Activated CD4-positive, alpha-beta T cell treated with anti-CD3 and anti-CD28 coated beads for 36 hours (primary cell): ENCODE measurements at places on chromosomes 16 and 17. TPM values are rescaled to one million over a fixed set of nuclear protein-coding genes. Genes with fewer than 3 reads are reported as not detected.

ATP2C2 gene
- total RNA-seq = not detected

SERPINF2 gene
- total RNA-seq = not detected

BRIP1 gene
- total RNA-seq = 15.4 TPM

RBFOX1 gene
- not detected for total RNA-seq

HSD11B2 gene
- total RNA-seq = 2.2 TPM

APOH gene
- total RNA-seq = not detected

SPATA22 gene
- 1.6 TPM for total RNA-seq

SLC52A1 gene
- total RNA-seq = 0.16 TPM

TPSAB1 gene
- not detected for total RNA-seq

TXNL4B gene
- 17.6 TPM for total RNA-seq

GRCh38 chr16:2768403-2769089 lies 8.5 kb downstream of the ELOB start:
- H3K4me1 ChIP-seq = peaks cover 7% of the 10 kb centered on the region
- DNase-seq = no peak
- H3K4me3 ChIP-seq = no peak overlapping the region
- peaks cover 75% of the 10 kb centered on the region for H3K36me3 ChIP-seq
- no peaks in the 10 kb centered on the region for H3K27me3 ChIP-seq

DNA sequence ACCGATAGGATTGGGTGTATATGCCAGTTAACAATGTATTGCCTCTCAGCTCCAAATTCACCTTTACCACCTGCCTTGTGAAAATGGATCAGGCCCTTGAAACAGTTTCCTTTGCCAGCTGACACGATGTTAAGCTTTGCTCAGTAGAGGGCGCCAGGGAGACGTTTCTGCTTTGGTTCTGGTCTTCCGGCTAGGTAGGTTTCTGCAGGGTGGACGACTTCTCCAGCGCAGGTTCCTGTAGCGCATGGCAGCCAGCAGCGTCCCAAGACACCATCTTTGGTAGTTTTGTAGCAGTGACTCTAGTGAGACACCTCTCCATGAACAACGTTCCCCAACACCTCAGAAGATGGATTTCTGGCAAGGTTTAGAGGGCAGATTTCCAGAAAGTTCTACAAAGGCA lies 24.0 kb downstream of the SYCE1L start:
- no peak overlapping the region for H3K27ac ChIP-seq
- no peaks in the 10 kb centered on the region for H3K36me3 ChIP-seq
- H3K4me3 ChIP-seq = no peak overlapping the region
- no peaks in the 10 kb centered on the region for H3K27me3 ChIP-seq
- H3K4me1 ChIP-seq = peaks cover 7% of the 10 kb centered on the region

- H3K27me3 ChIP-seq = peaks cover 23% of the 10 kb centered on the region
- no peak overlapping the region for H3K27ac ChIP-seq
- no peaks in the 10 kb centered on the region for H3K4me1 ChIP-seq
- H3K36me3 ChIP-seq = no peaks in the 10 kb centered on the region
- DNase-seq = no peak
- H3K4me3 ChIP-seq = no peak overlapping the region
These were observed 29.0 kb downstream of the RTN4RL1 start for GRCh38 chr17:1995907-1996799.

- no peaks in the 10 kb centered on the region for H3K36me3 ChIP-seq
- DNase-seq = no peak
- peaks cover 22% of the 10 kb centered on the region for H3K4me1 ChIP-seq
- H3K4me3 ChIP-seq = no peak overlapping the region
These were observed 2.4 kb downstream of the HDAC5 start for GRCh38 chr17:44120851-44121605.

GRCh38 chr16:86261379-86261778 lies 248.9 kb upstream of the FOXF1 start:
- peaks cover 13% of the 10 kb centered on the region for H3K27me3 ChIP-seq
- no peaks in the 10 kb centered on the region for H3K36me3 ChIP-seq
- no peaks in the 10 kb centered on the region for H3K4me1 ChIP-seq

- H3K36me3 ChIP-seq = peaks cover 14% of the 10 kb centered on the region
- H3K27me3 ChIP-seq = no peaks in the 10 kb centered on the region
- peaks cover 29% of the 10 kb centered on the region for H3K4me1 ChIP-seq
These were observed 200.3 kb downstream of the PRKCB start for GRCh38 chr16:24036038-24036543.

DNA sequence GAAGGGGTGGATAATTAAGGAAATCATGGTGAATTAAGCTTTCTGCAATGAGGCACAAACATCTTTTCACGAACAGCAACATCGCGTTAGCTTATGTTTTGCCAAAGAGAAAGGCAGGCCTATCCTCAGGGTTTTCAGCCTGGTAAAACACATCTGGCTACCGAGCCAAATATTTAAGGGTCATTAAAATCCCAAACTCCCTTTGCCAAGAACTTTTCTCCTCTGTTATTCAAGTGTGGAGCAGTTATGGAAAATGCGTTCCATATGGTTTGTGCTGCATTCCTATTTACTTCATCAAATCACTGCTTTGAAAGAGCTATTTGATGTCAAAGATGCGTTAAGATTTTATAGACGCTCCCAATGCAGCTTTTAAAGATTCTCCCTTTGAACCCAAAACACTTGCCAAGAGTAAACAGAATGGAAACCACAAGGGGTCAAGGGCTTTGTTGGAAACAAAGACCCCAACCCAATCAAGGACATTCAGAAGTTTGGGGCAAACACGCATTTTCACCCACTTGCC lies 308.3 kb upstream of the CDH5 start:
- H3K27ac ChIP-seq = no peak overlapping the region
- H3K4me1 ChIP-seq = no peaks in the 10 kb centered on the region
- H3K27me3 ChIP-seq = peaks cover 11% of the 10 kb centered on the region

DNA sequence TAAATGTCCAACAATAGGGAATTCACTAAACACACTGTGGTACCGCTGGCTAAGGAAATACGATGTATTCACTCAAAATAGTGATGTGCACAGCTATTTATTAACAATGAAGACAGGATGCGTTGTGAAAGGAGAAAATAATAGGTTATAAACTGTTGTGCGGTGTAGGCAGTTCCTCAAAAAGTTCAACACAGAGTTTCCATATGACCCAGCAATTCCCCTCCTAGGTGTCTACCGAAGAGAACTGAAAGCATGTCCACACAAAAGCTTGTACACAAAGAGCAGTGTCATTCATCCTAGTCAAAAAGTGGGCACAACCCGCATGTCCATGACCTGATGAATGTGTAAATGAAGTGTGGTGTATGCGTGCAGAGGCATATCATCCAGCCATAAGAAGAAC lies 1.2 kb upstream of the CES1 start:
- peaks cover 10% of the 10 kb centered on the region for H3K27me3 ChIP-seq
- no peaks in the 10 kb centered on the region for H3K4me1 ChIP-seq
- no peak overlapping the region for H3K27ac ChIP-seq
- DNase-seq = no peak
- H3K4me3 ChIP-seq = no peak overlapping the region

GRCh38 chr17:29565643-29566472 lies 979 bp downstream of the ABHD15 start:
- H3K4me3 ChIP-seq = peak overlapping the region; percentile 97
- peaks cover 18% of the 10 kb centered on the region for H3K36me3 ChIP-seq
- peak; percentile 80 for DNase-seq
- H3K27ac ChIP-seq = peak overlapping the region; percentile 87

DNA sequence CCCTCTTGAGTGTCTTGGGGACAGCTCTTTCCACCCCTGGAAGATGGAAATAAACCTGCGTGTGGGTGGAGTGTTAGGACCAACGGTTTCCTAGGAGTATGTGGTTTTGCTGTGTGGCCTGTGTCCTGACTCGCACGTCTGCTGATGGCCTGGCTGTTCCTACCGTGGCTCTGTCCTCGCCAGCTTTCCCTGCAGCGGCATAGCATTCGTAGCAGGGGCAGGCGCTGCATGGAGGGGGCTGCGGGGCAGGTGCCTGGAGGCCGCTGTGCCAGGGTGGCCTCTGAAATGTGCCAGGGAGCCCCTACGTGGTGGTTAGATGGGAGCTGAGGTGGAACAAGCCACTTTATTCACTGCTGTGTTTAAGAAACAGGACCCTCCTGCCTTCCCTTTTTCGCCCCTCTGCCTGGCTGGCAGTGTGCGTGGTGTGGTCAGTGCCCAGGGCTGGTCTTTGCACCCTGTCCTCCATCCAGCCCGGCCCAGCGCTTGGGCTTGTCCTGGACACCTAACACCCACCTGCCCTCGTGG lies 10.6 kb downstream of the SLC16A3 start:
- no peak overlapping the region for H3K27ac ChIP-seq
- no peak for DNase-seq
- H3K36me3 ChIP-seq = peaks cover 29% of the 10 kb centered on the region
- no peaks in the 10 kb centered on the region for H3K27me3 ChIP-seq
- H3K4me3 ChIP-seq = no peak overlapping the region

DNA sequence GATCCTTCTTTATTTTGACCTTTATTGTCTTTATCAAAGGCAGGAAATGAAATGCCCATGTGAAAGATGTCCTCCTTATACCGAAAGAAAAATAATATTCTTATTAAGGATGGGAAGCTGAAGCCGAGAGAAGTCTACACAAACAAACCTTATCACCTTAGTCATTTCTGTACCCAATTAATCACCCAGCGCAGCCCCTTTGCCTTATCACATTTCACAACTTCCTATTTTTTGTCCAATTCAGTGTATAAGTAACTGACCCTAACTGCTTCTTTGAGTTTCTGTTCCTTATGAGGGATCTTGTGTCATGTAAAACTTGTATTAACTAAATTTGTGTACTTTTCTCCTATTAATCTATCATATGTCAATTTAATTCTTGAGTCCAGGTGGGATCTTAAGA lies 16.4 kb upstream of the CCL23 start:
- no peak overlapping the region for H3K4me3 ChIP-seq
- H3K27ac ChIP-seq = no peak overlapping the region
- H3K36me3 ChIP-seq = no peaks in the 10 kb centered on the region

- no peaks in the 10 kb centered on the region for H3K4me1 ChIP-seq
- H3K27me3 ChIP-seq = no peaks in the 10 kb centered on the region
- no peak for DNase-seq
These were observed 188.6 kb downstream of the C16orf78 start for GRCh38 chr16:49562228-49562627.

DNA sequence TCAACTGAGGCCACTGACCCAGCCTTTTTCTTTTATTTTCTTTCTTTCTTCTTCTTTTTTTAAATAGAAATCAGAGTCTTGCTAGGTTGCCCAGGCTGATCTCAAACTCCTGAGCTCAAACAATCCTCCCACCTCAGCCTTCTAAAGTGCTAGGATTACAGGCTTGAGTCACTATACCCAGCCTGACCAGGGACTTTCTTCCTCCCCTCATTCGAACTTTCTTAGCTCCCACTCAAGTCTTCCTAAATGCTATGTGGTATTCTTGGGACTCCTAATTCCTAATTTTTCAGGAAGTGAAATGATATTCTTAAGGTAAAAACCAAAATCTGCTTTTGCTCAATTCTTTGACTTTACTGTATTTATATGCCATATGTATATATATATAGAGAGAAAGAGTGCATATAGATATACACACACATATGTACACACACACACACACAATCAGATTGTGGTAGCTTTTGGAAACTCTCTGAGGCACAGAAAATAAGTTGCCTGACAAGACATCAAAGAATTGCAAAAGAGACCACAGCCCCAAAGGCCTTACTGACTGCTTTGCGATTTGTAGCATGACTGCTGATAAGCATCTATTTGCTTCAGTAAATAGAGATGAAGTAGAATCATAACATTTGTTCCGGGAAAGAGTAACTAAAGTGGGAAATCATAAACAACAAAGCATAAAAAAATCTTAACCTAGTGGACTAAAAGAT lies 9.5 kb upstream of the AMZ2 start:
- H3K4me3 ChIP-seq = peak overlapping the region; percentile 78
- H3K4me1 ChIP-seq = peaks cover 57% of the 10 kb centered on the region
- DNase-seq = no peak

DNA sequence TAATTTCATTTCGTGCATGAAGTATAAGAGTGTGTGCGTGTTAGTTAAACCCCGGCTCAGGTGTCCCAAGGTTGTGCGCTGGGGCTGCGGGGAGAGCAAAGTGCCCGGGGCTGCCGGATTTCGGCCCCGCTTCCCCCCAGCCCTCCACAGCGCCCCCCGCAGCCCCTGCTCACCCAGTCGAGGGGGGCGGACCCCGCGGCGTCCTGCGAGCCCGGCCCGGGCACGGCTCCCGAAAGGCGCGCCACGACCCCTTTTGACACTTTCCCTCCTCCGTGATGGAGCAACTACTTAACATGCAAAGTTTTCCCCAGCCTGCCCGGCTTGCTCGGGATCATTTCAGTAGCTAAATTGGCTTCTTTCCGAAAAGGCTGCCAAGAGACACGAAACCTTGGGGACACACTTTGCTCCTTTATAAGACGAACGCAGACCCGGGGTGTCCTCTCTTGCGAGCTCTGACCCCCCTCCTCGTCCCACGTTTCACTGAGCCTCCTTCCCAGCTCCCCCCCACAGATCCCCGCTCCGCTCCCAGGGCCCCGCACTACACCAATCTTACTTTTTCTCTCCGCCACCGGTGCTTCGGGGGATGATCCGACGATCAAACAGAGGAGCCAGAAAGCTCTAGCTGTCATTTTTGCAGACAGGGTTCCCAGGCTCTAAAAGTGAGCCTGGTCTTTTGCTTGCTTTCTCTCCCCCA lies 552 bp downstream of the C17orf58 start:
- H3K27ac ChIP-seq = peak overlapping the region; percentile 88
- peaks cover 13% of the 10 kb centered on the region for H3K27me3 ChIP-seq
- peaks cover 26% of the 10 kb centered on the region for H3K4me1 ChIP-seq
- H3K36me3 ChIP-seq = peaks cover 12% of the 10 kb centered on the region
- DNase-seq = peak; percentile 46

DNA sequence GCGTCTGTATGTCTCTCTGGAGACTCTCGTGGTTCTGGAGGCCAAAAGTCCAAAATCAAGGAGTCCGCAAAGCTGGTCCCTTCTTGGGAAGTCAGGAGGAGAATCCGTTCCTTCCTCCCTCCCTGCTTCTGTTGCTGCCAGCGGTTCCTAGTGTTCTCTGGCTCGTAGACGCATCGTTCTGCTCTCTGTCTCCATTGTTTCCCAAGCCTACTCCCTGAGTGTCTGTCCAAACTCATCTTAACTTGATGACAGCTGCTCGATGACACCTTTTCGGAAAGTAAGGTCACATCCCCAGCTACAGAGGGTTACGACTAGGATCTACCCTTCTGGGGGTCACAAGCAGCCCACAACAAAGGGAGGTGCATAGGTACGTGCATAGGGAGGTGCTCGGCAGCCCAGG lies 80.7 kb upstream of the FOXF1 start:
- H3K4me1 ChIP-seq = no peaks in the 10 kb centered on the region
- H3K27me3 ChIP-seq = no peaks in the 10 kb centered on the region
- H3K4me3 ChIP-seq = no peak overlapping the region
- DNase-seq = no peak
- no peak overlapping the region for H3K27ac ChIP-seq

- H3K27ac ChIP-seq = no peak overlapping the region
- no peaks in the 10 kb centered on the region for H3K4me1 ChIP-seq
- H3K27me3 ChIP-seq = peaks cover 1% of the 10 kb centered on the region
- no peak for DNase-seq
These were observed 62.9 kb upstream of the RCVRN start for GRCh38 chr17:9968008-9968407.
